ENCODE measurements at places on chromosomes 1 and 21.
A peak's percentile ranks its signal among the peaks of the same experiment; 100 is the strongest.

- DNase-seq, result no peak
These were observed 114.5 kb downstream of the OMA1 start for GRCh38 chr1:58431901-58432620.

GRCh38 chr1:211323156-211324063 lies 3.2 kb upstream of the TRAF5 start:
- DNase-seq, result peak; percentile 30

DNA sequence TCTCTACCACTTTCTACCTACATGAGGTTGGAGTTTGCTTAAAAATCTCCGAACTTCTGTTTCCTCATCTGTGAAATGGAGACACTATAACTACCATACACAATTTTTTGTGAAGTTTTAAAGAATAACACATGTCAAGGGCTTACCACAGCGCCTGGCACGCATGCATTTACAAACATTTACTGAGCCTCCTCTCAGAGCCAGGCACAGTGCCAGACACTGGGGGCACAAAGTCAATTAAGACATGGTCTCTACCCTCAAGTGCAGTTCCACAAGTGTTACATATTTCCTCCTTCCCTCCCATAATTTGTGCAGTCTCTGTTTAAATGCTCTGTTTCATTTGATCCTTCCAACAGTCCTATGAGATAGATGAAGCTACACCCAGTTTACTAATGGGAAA lies 356.4 kb upstream of the ESRRG start:
- no peak for DNase-seq

DNA sequence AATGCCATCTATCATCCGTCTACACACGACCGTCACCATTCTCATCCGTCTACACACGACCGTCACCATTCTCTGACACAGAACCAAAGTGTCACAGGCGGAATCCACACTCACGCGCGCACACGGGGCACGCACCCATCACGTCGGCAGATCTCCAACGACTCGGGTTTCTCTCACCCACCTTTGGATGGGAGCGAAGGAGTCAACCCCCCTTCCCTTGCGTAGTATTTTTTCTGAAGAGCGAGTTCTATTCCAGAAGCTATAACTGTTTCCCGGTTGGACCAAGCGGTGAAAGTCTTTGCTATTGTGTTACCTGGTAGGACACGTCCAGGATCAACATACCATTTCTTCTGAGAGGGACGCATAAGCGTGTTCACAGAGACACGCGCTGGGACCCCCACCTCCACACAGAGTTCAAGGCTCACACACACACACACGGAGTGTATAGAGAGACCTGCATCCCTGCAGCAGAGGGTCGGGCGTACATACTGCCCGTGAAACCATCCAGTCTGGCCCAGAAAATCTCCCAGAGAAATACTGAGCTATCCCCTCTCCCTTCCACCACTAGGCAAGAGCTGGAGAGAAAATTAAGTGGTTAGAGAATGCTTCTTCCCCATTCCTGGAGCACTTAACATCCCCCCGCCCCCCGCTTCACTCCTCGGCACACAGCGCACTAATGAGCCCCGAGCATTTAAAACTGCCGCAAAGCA lies 741 bp downstream of the DUSP10 start:
- DNase-seq, result no peak

DNA sequence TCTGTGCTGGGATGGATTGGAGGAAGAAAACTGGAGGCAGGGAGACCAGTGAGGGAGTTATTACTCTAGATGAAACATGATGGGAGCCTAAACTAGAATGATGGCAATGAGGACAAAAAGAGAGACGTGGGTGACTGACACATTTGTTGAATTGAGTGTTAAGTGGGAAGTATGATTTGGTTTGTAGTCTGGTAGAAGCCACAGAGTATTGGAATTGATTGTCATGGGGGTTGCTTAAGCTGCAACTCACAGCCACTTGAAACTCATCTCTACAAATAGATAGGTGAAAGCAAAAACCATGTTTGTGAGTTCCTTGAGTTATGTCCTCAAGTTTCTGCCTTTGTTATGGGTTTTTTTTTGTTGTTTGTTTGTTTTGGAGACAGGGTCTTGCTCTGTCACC lies 28.4 kb downstream of the FABP3 start:
- DNase-seq, result no peak

DNA sequence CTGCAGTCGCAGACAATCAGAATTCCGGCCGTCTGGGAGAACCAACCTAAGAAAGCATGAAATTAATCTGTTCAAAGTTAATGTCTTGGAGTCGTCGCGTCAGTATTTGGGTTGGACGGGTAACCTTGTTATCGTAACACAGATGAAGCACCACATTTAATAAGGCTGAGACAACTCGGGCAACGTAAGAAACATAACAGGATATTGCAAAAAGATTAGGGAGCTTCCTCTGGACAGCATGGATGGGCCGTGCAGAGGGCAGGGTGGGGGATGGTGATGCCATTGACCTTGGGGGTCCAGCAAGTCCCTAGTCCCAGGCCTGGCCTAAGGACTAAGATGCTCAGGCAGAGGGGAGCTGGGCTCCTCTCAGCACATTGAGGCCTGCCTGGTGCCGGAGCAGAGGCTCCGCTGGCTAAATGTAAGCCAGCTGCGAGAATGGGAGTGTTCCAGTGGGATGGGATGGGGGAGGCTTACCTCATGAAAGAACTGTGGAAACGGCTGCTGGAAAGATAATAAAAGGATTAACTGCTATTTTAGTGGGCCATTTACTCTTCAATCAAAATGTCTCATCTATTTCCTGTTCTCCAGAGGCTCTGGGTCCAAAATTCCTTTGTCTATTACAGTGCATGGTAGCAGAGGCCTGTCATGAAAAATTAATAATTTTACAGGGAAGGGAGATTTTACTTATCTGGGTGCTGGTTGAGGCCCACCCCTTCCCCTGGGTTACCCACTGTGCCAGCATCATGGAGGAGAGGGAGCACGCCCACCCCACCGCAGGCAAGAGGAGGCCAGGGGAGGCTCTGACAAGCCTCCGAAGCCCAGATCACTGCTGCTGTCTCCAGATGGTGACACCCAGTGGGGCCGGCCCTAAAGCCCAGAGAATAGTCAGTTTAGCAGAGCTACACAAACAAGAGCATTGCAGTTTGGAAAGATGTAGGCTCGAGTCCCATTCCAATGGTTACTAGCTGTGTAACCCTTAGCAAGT lies 131.6 kb downstream of the DMRTB1 start:
- no peak for DNase-seq

- DNase-seq, result no peak
These were observed 22.5 kb downstream of the WNT3A start for GRCh38 chr1:228029281-228029680.

DNA sequence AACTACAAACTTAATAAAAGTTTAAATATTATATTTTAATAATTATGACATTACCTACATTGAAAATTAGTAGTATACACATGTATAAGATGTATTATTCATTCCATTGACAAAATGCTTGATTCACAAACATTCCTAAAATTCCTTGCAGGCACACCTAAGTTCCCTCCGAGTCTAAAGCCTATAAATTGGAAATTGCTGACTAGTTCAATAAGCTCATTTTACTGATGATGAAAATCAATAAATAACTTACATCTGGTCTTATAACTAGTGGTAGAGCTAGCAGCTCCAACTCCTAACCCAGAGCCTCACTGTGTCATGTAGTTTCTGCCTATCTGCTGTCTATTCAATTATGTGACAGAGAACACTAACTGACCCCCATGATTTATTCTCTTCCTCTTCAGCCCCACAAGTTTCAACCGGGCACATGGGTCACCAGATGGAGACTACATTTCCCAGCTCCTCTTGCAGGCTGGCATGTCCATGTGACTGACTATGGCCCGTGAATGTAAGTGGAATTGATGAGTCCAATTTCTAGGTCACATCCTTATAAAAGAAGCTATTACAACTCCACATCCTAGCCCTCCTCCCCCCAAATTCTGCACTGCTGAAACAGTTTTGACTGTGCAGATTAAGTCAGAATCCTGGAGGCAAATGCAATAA lies 29.6 kb upstream of the LRRC8D start:
- DNase-seq, result no peak

DNA sequence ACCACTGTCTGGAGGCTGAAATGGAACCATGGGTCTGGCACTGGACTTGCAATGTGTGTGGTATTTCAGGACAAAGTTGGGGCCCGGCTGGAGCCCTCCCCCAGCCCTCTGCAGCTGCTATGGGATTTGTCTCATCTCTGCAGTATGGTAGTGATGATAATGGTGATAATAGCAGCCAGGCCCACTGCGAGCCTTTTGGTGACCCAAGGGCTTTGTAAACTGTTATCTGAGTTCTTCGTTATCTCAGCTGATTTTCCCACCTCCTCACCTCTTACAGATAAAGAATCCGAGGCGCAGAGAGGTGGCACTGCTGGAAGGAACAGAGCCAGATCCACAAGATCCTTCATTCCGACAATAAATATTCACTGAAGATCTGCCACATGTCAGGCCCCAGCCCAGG lies 11.7 kb upstream of the WNT4 start:
- DNase-seq, result no peak

- no peak for DNase-seq
These were observed 1.6 kb downstream of the ST6GALNAC5 start for GRCh38 chr1:76868916-76869315.

DNA sequence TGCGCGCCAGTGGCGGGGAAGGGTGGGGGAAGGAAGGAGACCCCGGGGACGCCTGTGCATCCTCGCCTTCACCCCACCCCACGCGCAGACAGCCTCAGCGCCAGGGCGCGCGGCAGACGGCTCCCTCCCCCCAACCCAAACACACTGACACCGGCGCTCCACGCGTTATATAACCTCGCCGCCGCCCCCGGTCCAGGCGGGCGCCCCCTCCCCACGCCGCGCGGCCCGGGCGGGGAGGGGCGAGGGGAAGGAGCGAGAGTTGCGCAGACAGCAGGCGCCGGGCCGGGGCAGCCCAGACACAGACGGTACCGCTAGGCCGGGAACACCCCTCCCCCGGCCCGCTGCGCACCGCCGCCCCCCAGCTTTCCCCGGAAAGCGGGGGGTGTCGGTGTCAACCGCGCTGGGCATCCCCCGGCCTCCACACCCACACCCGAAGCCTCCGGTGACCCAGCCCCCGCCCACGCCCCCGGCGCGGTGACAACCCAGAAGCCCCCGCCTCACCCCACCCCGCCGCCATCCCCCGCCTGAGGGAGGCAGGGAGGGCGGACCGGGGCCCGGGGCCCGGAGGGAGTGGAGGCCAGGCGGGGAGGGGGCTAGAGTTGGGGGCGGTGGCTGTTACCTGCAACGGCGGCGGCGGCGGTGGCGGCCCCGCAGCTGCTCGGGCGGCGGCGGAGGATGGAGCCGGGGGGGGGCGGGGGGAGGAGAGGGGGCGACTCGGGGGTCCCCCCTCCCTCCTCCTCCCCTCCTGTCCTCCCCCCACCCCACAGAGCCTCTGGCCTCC lies 432 bp downstream of the AKT3 start:
- no peak for DNase-seq

DNA sequence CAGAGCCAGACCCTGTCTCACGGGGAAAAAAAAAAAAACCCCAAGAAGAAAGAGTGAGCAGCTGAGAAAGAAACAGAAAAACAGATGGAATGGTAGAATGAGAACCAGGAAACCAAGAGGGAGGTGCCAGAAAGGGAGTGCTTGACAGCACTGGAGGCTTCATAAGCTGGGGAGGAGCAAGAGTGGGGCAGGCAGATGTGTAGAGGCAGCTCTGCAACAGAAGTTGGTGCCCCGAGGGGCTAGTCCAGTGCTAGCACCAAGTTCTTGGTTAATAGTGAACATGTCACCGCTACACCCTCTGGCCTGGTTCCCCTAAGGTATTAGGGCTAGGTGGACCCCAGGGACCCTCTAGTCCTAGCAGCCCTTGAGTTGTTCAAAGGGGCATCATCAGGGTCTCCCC lies 98.0 kb downstream of the TGFBR3 start:
- no peak for DNase-seq

DNA sequence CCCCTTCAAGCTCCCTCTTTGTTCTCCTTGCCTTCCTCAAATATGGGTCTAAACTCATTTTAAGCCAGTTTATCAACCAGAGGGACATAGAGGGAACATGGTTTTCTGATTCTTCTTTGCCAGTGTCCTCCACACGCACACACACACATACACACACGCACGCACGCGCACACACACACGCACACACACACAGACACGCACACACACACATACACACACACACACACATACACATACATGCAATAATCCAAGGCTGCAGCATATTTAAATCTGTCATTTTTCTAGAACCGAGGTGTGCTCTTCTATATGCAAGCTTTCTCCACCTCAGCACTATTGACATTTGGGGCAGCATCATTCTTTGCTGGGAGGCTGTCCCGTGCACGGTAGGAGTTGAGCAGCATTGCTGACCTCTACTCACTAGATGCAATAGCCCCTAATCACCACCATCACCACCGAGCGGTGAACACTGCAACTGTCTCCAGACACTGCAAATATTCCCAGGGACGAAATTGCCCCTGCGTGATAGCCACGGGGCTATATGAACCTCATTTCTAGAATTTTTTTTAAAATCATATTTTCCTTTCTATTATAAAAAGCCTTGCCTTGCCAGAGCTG lies 8.0 kb downstream of the TNFRSF9 start:
- no peak for DNase-seq

DNA sequence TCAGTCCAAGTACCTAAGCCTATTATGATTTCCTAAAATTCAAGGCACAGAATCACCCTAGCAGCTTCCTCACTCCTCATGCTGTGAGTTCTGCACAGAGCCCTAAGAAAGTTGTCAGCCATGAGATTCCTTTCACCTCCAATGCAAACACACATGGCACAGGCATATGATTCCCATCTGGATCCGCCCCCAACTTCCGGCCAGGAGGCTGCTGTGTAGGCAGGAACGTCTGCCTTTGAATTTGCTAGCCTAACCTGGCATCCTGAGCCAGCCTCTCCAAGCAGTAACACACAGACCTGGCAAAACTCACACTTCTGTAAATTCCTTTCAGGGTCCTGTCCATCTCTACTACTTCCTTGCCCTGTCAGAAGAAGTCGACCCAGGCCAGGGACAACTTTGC lies 521.1 kb upstream of the BEND5 start:
- peak; percentile 3 for DNase-seq

DNA sequence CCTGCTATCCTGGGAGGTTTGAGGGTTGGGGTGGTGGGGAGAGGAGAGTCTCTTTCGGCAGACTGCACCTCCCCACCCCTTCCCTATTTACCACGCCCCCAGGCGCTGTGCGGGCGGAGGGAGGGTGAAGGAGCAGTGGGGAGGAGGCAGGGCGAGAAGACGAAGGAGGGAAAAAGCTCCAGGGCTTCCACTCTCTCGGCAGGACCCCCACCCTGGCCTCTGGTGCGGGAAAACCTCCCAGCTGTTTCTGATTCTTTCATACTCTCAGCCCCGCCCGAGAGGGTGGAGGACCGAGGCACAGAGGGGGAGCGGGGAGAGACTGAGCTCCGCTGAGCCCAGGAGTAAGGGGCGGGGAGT lies 866 bp upstream of the WNT2B start:
- DNase-seq, result no peak

Data from LNCaP clone FGC (cell line).